ENCODE measurements at places on chromosomes 2 and 18.

- no peak for DNase-seq
Observed at GRCh38 chr18:77177009-77177408, 44.4 kb upstream of the MBP start.

GRCh38 chr2:241282555-241282954, 32.9 kb downstream of the HDLBP start:
- DNase-seq = no peak

- DNase-seq = no peak
Observed at GRCh38 chr18:54204883-54205282, 19.6 kb downstream of the MBD2 start.

- no peak for DNase-seq
Observed at GRCh38 chr18:32922951-32923430, 150.2 kb upstream of the KLHL14 start.

- DNase-seq = no peak
Observed at GRCh38 chr2:150609831-150610582, 122.5 kb upstream of the RND3 start.

DNA sequence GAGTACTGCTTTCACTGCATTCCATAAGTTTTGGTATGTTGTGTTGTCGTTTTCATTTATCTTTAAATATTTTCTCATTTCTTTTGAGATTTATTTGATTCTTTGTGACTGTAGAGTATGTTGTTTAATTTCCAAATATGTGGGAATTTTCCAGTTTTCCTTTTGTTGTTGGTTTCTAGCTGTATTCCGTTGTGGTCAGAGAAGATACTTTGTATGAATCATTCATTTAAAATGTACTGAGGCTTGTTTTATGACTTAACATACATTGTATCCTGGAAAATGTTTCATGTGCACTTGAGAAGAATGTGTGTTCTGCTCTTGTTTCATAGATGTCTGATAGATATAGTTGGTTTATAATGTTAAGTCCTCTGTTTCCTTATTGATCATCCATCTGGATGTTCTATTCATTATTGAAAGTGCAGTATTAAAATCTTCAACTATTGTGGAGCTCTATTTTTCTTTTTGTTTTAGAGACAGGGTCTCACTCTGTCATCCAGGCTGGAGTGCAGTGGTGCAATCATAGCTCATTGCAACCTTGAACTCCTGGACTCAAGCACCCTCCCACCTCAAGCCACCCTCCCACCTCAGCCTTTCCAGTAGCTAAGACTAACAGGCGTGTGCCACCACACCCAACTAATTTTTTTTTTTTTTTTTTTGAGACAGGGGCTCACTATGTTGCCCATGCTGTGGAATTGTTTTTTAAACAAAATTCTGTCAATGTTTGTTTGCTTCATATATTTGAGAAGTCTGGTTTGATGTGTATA, 96.8 kb downstream of the TAF4B start:
- no peak for DNase-seq

DNA sequence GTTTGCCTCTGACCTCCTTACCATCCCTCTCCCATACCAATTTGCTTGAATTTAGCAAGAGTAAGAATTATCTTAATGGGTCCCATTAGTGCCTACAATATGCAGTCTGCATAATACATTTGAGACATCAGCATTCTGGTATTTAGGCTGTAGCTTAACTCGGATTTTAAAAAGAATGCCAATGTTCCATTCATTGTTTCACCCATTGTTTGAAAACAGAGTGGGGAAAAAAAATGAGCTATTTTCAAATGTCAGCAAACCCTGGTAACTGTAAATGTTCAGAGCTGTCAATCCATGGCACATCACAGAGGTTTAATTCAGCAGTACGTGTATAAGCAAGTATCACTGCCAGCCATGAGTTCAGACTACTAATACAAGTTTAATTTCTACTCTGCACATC, 61.9 kb upstream of the TSPYL6 start:
- DNase-seq = no peak

GRCh38 chr2:41903474-41904135, 144.2 kb upstream of the PKDCC start:
- no peak for DNase-seq

DNA sequence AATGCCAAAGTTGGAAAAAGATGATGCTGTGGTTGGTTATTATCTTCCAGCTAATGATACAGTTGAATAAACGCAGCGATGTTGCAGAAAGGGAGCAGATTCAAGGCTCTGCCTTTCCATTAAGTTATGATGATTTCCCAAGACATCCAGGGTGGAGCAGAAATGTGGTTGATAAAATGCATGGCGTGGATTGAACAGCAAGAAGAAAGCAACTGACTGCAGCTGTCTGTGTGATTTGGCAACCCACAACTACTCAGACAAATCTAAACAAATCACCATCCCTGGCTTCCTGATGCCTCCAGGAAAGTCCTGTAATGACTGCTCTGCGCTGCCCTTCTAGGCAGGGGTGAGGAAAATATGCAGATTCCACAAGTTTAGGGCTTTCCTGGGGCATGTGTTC, 166.3 kb downstream of the NRP2 start:
- DNase-seq = no peak

GRCh38 chr18:31103423-31103822, 1.2 kb upstream of the DSC2 start:
- no peak for DNase-seq

- no peak for DNase-seq
Observed at GRCh38 chr2:232053777-232054176, 92.3 kb downstream of the DIS3L2 start.

GRCh38 chr2:201357221-201357620, at the start of gene FLACC1:
Gene FLACC1, minus strand, starts transcription at chr2:201357345. Its CDS starts 5,941 bp downstream, at chr2:201351404.
- DNase-seq = no peak

- no peak for DNase-seq
Observed at GRCh38 chr18:27223526-27224291, 38.6 kb upstream of the CHST9 start.

DNA sequence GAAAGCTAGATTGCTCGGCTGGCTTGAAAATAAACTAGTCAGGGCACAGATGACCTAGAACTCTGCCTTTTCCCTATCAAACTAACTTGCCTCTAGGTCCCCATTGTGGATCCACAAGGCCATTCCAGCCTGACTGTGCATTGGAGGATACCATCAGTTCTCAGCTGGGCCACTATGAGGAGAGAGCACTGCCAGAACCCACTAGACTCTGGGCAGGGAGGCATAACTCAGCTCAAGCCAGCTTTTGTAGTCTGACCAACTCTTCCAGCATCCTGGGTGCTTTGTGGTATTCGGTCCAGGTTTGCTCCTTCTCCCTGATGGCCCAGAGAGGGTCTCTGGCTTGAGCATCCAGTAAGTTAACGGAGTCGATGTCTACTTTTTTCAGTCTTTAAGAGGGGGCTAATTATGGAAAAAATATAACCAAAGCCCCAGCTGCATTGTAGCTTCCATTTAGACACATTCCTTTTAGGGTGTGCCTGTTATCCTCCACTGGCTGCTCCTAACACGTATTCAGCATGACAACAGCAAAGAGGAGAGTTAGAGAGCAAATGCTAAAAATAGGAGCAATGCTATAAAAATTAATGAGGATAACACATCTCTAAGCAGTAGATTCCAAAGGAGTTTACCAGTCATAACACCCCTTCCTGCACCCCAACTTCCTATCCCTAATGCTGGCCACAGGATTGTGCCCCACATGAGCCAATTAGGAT, 15.2 kb downstream of the GKN2 start:
- no peak for DNase-seq

- no peak for DNase-seq
Observed at GRCh38 chr18:59674186-59674902, 22.9 kb downstream of the CCBE1 start.

GRCh38 chr2:167200019-167200418, 311.7 kb downstream of the XIRP2 start:
- DNase-seq = no peak

- DNase-seq = no peak
Observed at GRCh38 chr2:189285962-189286645, 106.5 kb upstream of the COL5A2 start.

GRCh38 chr18:28167835-28168349, 9.0 kb downstream of the CDH2 start:
- DNase-seq = no peak

- no peak for DNase-seq
Observed at GRCh38 chr2:142868229-142868762, 9.2 kb upstream of the KYNU start.

DNA sequence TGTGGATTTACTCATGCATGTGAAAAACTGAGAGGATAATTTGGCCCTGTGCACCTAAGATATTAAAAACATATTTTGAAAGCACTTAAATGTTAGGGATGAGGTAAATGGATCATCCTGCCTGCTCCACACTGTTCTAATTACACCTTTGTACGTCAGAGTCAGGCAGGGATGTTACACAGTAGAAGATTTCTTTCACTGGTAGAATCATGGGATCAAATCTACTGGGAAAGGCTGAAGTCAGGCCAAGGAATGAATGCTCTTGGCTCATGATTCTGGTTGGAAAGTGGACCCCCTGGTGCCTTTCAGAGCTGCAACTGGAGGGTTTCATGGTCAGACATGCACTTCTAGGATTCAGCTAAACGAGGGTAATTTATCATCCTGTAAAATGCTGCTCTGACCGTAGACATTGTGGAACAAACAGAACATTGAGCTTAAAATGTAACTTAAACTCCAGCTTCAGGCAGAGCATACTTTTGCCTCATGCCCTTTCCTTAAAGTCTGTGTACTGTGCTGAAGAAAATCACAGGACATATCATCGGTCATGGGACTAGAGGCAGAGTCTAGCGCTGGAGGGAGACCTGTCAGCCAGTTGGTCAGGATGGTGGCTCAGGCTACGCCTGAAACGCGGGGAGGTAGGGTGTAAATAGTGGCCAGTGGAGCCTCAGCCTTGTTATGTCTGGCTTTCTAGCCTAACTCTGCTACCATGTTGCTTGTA, 4.9 kb downstream of the KCNE4 start:
- no peak for DNase-seq

DNA sequence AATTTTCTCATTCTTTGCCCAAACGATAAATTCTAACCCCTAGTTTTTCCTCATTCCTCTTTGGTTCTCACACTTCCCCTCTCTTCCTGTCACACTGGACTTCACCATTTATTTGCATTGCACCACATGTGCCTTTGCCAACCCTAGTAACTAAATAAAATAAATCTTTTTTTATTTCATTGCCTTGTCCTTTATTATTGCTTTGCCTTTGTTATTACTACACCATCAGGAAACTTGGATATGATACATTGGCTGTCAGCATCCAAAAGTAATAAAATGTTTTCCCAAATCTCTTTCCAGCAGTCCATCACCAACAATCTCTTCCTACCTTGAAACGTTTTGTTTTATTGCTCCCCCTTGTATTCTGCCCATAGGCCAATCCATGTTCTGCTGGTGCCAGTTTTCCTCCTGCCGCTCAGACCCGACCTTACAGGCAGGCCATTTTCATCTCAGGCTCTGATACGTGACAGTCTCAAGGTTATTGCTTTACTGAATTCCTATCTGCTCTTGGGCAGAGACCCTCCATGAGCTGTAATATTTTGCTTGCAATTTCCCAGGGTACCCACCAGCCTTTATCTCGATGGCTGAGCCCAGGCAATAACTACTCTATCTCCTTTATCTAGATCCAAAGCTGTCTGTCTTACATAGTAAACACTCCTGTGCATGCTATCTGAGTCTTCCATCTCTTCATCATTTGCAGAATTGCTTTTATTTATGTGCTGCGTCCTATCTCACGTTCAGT, 19.3 kb upstream of the LCLAT1 start:
- no peak for DNase-seq

GRCh38 chr2:99619151-99619550, 129.3 kb upstream of the REV1 start:
- DNase-seq = no peak

DNA sequence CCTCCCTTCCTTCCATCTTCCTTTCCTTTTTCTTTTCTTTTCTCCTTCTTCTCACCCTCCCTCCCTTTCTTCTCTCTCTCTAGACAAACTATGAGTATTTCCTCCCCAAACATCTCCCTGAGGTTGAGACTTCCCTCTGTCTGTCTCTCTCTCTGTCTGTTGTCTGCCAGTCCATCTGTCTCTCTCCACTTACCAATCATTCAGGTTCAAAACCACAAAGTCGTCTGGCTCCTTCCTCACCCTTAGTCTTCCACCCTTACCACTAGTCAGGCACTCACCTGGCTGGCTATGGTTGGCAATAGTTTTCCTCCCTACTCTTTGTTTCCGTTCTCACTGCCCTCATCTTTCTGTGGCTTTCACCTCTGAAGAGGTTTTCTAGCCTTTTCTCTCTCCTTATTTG, 12.9 kb downstream of the CCL20 start:
- DNase-seq = no peak

- DNase-seq = no peak
Observed at GRCh38 chr2:15243762-15244161, 317.4 kb downstream of the NBAS start.

DNA sequence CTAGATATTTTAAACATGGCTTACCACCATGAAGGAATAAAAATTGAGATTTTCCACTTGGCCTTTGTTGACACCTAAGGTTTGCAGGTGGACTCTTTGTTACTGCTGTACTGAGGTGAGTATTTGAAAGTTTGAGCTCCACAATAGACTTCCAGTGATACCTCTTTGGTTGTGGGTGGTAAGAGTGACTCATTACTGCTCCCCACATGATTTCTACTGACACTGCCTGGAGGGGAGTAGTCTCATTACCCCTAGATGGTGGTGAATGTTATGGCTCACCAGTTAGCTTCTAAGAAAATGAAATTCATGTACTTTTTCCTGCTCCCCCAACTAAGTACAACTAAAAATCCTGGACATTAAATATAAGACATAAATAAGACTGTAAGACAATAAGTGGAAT, 1183.1 kb upstream of the TMEFF2 start:
- no peak for DNase-seq

GRCh38 chr2:6694555-6694954, 171.2 kb downstream of the CMPK2 start:
- DNase-seq = no peak

DNA sequence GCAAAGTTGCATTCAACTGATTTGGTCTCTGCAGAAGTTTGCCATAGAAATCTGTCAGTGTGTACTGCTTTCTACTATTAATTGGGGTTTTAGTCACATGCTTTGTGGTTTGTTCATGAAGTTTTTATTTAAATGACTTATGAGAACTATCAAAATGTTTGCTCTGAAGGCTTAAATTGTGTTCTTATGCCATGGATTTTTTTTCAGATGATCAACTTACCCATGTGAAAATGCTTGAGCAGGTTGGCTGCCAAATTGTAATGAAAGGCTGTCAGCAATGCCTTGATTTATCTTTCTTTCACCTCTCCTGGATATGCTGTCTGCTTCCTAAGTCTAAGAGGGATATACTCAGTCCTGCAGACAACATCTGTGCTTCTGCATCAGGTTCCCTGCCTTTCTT, 50.7 kb downstream of the FMNL2 start:
- DNase-seq = no peak

- no peak for DNase-seq
Observed at GRCh38 chr2:113867571-113867970, 22.3 kb upstream of the ACTR3 start.

DNA sequence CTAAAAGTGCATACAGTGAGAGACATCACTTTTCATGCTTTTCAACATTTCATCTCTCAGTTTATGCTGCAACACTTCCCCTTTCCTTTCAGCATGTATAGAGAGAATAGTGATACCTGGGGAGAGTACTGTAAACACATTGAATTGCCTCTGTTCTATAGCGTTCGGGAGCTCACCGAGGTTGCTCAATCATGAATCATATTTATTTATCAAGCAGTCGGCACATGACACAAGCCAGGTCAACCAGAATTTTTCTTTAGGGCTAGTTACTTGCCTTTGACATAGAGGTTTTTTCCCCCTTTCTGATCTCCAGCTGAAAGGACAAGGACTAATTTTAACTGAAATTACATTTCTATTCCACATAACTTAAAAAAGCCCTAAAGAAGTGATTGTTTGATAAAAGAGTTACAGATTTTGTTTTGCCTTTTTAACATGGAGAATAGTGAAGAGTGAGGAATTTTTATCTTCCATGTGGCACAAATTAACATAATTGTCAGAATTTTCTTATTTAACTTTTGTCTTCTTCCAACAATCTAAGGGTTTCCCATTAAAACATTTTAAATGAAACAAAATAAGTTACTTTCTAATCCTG, 690.9 kb upstream of the TMEFF2 start:
- DNase-seq = no peak

Measured in stimulated activated CD4-positive, alpha-beta T cell treated with anti-CD3 and anti-CD28 coated beads, TNF-alpha, amount 100 ng/mL, for 1 hour (primary cell).